ENCODE measurements at places on chromosomes 2 and 18.

- no peak for DNase-seq
Observed at GRCh38 chr18:45106331-45106774, 425.7 kb downstream of the SETBP1 start.

DNA sequence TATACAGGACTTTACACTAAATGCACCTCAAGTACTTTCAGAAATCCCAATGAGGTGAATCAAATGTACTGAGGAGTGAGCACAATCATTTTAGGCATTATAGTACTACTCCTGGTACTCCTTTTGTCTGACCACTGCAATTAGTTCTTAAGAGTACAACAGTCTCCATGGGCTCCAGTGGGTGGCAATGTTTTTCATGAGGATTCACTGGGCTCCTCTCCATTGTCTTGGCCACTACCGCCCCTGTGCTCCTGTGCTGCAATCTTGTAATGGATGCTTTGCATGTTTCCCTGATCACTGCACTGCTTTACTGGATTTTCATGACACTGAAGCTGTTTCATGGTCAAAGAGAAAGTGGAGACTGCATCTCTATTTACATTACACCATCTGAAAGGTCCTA is 268.5 kb upstream of the ZSWIM2 start:
- no peak for DNase-seq

- DNase-seq, result no peak
Observed at GRCh38 chr18:11818486-11819203, 32.6 kb upstream of the CHMP1B start.

DNA sequence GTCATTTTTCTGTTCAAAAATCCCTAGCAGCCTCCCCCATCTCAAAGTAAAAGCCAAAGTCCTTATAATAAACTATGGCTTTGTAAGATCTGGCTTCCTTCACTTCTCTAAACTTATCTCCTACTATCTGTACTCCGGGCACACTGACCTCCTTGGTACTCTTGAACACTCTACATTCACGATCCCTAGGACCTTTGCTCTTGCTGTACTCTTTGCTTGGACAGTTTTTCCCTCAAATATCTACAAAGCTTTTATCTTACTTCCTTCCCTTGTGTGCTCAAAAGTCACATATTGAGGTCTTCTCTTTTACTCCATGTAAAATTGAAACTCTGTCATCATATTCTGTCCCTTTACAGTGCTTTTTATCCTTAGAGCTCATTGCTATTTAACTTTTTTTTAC is 616.6 kb downstream of the IRS1 start:
- DNase-seq, result no peak

- no peak for DNase-seq
Observed at GRCh38 chr2:140876015-140876414, 1254.8 kb downstream of the LRP1B start.

DNA sequence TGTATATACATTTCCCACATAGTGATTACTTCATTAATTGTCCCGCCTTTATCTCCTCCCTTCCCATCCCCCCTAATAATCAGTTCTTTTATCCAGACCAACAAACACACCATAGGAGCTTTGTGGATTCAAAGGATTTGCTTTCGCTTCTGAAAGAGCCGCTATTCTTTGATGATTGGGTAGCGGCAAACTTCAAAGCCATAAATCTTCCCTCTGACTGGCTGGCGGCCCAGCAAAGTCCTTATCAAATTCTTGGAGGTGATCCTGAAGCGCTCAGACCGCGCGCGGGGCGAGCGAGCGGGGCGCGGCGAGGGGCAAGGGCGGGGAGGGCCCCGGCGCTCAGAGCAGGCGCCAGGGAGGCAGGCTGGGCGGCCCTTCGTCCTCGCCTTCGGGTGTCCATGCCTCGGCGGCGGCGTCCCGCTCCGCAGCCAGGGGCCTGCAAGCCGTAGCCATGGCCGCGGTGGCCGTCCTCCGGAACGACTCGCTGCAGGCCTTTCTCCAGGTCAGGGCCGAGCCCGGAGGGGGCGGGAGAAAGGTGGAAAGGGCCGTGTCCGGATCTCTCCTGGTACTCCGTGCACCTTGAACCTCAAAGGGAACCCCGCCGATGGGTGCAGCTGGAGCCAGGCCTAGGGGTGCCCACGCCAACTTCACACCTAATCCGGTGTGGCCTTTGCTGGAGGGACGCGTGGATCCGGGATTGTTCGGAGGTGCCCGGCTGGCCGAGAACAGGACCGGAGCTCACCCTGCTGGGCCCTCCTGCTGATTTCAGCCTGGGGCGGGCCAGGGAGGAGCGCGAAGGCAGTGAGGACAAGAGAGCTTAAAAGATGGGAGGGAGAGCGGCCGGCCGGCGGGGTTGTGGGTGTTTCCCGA is at the start of gene SP5:
Gene SP5 (plus strand): TSS at position 276 of the 870 bp plus-strand sequence. CDS start 176 bp downstream, at position 452.
- peak; percentile 44 for DNase-seq

DNA sequence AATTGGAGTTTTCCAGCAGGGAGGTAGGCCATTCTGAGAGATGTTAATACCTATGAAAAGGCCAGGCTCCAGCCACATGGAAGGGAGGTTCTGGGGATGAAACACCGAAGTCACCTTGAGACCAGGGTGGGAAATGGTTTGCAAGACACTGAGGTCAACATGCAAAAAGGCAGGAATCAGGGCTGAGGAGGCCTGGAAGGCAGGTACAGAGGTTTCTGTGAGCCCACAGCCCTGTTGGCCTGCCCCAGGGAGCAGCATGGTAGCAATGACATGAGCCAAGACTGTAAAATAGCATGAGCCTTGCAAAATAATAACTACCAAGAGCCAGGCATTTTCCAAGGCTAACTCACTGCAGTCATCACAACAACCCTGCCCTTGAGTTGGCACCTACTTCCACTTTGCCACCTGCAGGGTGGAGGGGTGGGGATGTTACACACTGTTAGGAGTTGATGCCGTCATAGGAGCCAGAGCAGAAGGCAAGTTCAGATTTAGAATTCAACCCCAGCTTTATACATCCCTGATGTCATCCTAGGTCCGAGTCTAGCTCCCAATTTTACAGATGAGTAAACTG is 61.3 kb downstream of the ZBTB7C start:
- DNase-seq, result no peak

DNA sequence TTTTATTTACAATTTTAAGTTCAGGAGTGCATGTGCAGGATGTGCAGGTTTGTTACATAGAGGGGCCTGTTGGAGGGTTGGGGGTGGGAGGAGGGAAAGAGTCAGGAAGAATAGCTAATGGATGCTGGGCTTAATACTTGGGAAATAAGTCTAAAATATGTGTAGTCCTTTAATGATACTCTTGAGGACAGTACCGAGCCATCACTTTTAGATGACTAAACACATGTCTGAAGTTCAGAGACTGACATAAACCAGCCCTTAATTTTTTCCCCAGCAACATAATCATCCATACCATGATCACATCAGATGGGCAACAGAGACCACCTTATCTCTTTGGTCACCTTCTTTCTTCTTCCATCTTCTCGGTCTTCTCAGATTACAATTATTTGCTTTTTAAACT is 189.1 kb upstream of the COL3A1 start:
- no peak for DNase-seq

DNA sequence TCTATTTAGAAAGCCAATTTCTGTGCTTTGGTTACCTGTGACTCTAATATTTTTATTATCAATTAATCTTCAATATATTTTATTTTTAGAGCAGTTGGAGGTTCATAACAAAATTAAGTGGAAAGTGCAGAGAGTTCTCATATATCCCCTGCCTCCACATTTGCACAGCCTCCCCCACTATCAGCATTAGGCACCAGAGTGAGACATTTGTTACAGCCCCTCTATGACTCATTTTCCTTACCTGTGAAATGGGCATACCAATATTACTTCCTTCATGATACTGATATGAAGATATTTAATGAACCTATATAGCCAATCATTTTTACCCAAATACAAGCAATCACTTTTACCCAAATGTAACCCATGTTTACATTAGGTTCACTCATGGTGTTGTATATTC is 34.0 kb upstream of the CYTIP start:
- no peak for DNase-seq

- no peak for DNase-seq
Observed at GRCh38 chr18:9755615-9756014, 47.5 kb downstream of the RAB31 start.

DNA sequence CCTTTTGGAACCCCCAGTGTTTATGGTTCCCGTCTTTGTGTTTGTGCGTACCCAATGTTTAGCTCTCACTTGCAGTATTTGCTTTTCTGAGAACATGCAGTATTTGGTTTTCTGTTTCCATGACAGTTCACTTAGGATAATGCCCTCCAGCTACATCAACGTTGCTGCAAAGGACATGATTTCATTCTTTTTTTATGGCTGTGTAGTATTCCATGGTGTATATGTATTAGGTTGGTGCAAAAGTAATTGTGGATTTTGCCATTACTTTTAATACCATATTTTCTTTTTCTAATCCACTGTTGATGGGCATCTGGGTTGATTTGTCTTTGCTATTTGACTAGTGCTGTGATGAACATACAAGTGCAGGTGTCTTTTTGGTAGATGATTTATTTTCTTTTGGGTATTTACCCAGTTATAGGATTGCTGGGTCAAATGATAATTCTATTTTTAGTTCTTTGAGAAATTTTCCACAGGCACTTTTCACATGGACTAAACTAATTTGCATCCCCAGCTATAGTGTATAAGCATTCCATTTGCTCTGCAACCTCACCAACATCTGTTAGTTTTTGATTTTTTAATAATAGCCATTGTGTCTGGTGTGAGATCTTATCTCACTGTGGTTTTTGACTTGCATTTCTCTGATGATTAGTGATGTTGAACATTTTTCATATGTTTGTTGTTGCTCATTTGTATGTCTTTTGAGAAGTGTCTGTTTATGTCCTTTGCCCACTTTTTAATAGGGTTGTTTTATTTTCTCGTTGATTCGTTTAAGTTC is 63.6 kb downstream of the CERS6 start:
- DNase-seq, result no peak

DNA sequence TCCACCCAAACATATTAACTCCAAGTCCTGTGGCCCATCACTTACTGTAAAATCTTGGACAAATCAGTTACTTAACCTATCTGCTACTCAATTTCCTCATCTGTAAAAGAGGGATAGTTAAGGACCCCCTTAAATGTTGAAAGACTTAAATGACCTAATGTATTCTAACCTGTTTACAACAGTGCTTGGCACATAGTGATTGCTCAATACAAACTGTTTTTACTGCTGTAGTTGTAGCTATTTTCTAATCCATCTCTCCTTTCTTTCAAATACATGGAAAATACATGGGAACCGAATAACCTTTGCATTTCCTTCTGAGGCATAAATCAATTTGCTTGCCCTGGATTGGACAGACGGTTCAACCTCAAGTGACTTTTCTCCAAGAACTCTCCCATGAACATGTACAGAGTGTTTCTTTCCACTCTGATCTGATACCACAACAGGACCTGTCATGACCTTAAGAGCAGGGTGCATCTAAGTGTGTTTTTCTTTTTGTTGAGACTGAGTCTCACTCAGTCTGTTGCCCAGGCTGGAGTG is 2.7 kb downstream of the LNPK start:
- DNase-seq, result no peak

DNA sequence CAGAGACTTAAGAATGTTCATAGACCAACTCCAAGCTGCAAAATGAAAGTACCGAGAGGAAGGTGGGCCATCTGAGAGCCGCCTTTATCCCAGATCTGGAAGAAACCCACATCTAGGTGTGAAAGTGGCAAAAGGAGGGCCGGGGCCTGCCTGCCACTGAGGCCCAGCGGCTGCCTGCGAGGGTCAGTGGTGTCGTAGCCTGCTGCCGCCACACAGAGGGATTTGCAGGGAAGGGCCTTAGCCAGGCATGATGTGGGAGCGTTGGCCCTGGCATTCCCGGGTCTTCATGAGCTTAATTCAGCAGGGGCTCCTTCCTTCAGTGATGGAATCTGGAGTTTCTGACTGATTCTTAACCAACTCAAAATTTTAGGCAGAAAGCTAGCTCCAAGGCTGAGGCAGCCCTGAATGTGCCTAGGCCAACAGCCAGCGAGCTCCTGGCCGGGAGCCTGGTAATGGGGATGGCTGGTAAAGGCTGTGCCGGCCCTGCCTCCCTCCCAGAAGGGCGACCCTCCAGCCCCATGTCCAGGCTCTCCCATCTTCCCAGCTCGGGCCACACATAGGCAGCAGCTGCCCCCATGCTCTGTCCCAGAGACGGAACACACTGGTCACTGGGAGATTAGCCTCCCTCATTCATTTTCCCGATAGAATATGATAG is 230.1 kb downstream of the AGAP1 start:
- DNase-seq, result no peak

- no peak for DNase-seq
Observed at GRCh38 chr2:86649119-86649947, 25.7 kb upstream of the RNF103 start.

- no peak for DNase-seq
Observed at GRCh38 chr2:234373060-234373459, 123.8 kb downstream of the ARL4C start.

DNA sequence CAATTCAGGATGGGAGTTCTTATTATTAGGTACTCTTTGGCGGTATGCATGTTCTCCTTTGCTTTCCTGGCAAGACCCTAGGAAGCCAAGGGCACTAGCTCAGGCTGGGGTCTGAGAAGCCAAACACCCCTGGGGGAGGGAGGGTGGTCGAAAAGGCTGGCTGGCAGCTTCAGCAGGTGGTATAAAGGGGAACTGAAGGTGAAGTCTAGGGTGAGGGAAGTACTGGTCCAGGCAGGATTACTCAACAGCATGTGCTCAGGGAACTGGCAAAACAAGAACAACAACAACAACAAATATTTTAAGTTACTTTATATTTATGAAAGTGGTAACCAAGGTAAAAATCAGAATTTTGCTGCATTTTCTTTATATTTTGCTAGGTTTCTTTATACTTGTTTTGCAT is 40.7 kb upstream of the PCBP1 start:
- no peak for DNase-seq

DNA sequence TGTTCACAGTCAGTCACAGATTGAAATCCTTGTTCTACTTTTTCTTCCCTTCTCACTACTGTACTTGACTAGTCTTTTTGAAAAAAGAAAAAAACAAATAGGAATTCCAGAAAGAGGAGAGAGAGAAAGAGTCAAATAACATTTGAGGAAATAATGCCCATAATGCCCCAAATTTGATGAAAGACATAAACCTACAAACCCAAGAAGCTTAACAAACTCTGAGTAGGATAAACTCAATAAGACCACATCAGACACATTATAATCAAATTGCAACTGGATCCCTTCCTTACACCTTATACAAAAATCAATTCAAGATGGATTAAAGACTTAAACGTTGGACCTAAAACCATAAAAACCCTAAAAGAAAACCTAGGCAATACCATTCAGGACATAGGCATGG is 30.9 kb downstream of the TMEM185B start:
- DNase-seq, result no peak

GRCh38 chr2:205849136-205849535 is 166.8 kb downstream of the NRP2 start:
- DNase-seq, result no peak

- DNase-seq, result no peak
Observed at GRCh38 chr2:161964160-161964559, 109.9 kb downstream of the DPP4 start.

DNA sequence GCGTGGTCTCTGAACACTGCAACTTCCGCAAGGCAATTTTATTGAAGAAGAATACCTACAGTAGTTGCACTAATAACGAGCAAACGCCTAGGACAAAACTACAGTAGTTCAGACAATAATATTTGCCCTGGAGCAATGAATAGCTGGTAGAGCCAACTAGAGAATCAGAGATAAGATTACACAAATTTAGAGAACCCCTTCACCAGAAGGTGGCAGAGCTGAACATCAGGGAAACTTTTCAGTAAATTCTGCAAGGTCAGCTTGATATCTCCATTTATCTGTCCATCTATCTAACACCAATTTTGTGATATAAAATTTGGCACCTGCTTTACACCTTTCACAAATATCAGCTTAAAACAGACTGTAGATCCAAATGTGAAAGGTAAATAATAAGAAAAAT is 43.8 kb downstream of the CDH19 start:
- DNase-seq, result no peak

- DNase-seq, result no peak
Observed at GRCh38 chr18:59011289-59011688, 128.4 kb upstream of the SEC11C start.
